ENCODE measurements at places on chromosomes 2 and 18. TPM values are rescaled to one million over a fixed set of nuclear protein-coding genes. Genes with fewer than 3 reads are reported as not detected.

- no peaks in the 10 kb centered on the region for H3K36me3 ChIP-seq
- H3K4me3 ChIP-seq = no peak overlapping the region
- H3K27ac ChIP-seq = no peak overlapping the region
- no peak for DNase-seq
- no peaks in the 10 kb centered on the region for H3K27me3 ChIP-seq
Measured at GRCh38 chr2:17426743-17427142, 91.5 kb downstream of the RAD51AP2 start.

Gene FAM124B
- total RNA-seq = 0.88 TPM

DNA sequence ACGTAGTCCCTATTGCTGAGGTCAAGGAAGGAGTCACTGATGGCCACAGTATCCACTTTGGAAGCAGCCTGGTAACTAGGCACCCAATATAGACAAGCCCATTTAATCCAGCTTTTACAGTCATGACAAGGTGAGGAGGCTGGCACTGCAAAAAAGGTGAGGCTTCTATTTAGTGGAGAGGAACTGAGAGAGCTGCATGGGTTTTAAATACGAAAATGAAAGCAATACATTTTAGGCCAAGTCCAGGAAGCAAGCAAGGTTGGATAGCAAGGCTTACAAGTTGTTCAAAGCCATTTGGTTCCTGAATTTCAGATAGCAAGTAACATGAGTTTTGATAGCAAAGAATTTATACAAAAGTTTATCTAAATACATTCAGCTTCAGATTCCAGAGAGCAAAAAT lies 80.4 kb downstream of the SGPP2 start:
- H3K27me3 ChIP-seq = no peaks in the 10 kb centered on the region
- no peak overlapping the region for H3K27ac ChIP-seq
- H3K4me3 ChIP-seq = no peak overlapping the region
- H3K36me3 ChIP-seq = no peaks in the 10 kb centered on the region

Gene POTEC
- 0.11 TPM for total RNA-seq

GRCh38 chr2:26530696-26531095 lies 52.8 kb upstream of the OTOF start:
- no peaks in the 10 kb centered on the region for H3K36me3 ChIP-seq
- no peaks in the 10 kb centered on the region for H3K27me3 ChIP-seq
- no peaks in the 10 kb centered on the region for H3K4me1 ChIP-seq
- no peak for DNase-seq
- no peak overlapping the region for H3K4me3 ChIP-seq

Gene MERTK
- total RNA-seq = 31.3 TPM

DNA sequence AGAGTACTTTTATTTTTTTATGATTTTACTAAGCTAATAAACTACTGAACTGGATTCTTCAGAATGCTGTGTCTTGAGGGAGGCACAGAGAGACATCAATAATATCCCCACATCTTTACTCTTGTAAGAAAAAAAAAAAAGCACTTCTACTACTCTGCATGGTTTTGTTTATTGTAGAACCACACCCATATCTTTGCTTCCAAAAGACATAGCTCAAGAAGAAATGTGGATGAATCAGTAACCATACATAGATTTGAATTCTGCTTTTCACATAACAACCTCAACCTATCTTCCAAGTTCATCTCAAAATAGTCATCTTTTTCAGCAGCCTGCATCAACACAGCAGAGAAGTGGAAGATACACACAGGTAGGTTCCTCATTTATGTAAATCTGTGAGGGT lies 12.2 kb upstream of the COL5A2 start:
- H3K4me3 ChIP-seq = no peak overlapping the region
- DNase-seq = no peak
- H3K27ac ChIP-seq = no peak overlapping the region
- H3K36me3 ChIP-seq = no peaks in the 10 kb centered on the region
- no peaks in the 10 kb centered on the region for H3K27me3 ChIP-seq

DNA sequence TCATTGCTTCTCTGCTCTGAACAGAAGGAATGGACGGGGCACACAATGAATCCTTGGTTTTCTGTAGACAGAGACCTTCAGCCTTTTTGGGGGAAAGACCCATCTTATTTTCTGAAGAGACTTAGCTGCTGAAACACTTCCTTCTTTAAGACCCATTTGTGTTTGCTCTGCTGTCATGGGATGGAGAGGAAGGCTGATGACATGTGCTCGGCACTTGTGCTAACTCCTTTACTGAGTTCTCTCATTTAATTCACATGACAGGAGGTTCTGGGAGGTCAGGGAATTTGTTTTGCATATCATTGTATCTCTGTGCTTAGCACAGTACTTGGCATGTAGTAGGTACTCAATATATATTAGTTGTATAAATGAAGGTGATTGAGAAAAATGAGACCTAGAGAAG lies 39.0 kb downstream of the OXER1 start:
- H3K27me3 ChIP-seq = no peaks in the 10 kb centered on the region
- peaks cover 15% of the 10 kb centered on the region for H3K4me1 ChIP-seq
- no peaks in the 10 kb centered on the region for H3K36me3 ChIP-seq

DNA sequence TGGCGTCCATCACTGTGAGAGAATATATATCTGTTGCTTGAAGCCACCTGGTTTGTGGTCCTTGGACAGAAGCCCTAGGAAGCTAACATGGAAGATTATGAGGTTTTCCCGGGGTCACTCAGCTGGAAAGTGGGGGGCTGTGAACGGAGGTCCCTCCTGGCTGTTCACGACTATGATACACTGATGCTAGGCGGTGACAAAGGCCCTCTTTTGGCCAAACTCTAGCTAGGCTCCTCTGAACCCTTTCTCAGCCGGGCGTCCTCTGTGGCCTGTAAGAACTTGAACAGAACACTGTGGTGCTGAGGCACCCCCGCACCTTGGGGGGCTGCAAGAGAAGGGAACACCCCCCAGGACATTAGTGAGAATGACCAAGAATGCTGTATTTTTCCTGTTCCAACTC lies 164.6 kb downstream of the TFCP2L1 start:
- no peak overlapping the region for H3K4me3 ChIP-seq
- H3K27ac ChIP-seq = no peak overlapping the region
- DNase-seq = no peak
- no peaks in the 10 kb centered on the region for H3K27me3 ChIP-seq
- H3K36me3 ChIP-seq = no peaks in the 10 kb centered on the region

Gene EPB41L3
- total RNA-seq = 40.4 TPM

GRCh38 chr2:230805353-230806017 lies 59.3 kb upstream of the ITM2C start:
- no peak for DNase-seq
- no peaks in the 10 kb centered on the region for H3K36me3 ChIP-seq
- no peak overlapping the region for H3K4me3 ChIP-seq
- H3K27me3 ChIP-seq = no peaks in the 10 kb centered on the region

Gene PLEKHB2
- 113 TPM for total RNA-seq

- H3K27me3 ChIP-seq = no peaks in the 10 kb centered on the region
- no peak overlapping the region for H3K4me3 ChIP-seq
- H3K27ac ChIP-seq = no peak overlapping the region
- no peak for DNase-seq
- H3K36me3 ChIP-seq = no peaks in the 10 kb centered on the region
- no peaks in the 10 kb centered on the region for H3K4me1 ChIP-seq
Measured at GRCh38 chr2:19911808-19912509, 10.2 kb upstream of the TTC32 start.

Gene ASTL
- total RNA-seq = not detected

DNA sequence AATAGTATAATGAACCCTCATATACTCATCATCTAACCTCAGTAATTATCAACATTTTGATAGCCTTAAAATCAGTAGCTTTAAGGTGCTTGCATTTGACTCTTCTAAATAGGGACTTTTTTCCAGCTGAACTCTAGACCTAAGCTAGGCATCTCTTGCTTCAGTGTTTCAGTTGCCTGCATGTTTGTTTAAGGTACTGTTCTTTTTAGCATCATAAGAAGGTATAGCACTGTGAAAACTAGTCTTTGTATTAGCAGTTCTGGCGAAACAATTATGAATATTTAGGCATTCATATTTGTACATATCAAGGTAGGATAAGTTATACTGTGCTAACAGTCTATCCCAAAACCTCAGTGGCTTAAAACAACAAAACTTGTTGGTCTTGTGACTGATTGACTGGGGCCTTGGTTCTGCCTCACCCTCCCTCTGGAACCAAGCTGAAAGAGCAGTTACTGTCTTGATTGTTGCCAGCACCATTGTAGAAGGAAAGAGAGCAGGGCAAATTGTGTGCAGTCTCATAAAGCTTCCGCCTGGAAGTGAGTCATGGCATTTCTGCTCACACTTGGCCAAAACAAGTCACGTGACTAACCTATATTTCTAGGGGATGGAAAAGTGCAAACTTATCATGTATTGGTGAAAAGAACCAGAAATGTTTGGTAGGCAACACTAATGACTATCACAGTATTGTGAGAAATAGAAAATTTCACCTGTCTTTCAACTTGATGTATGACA lies 24.3 kb downstream of the GALNT1 start:
- H3K4me1 ChIP-seq = peaks cover 4% of the 10 kb centered on the region
- no peak overlapping the region for H3K27ac ChIP-seq
- H3K27me3 ChIP-seq = no peaks in the 10 kb centered on the region
- DNase-seq = no peak
- no peaks in the 10 kb centered on the region for H3K36me3 ChIP-seq
- H3K4me3 ChIP-seq = no peak overlapping the region

Gene RMDN2
- total RNA-seq = 14.4 TPM

DNA sequence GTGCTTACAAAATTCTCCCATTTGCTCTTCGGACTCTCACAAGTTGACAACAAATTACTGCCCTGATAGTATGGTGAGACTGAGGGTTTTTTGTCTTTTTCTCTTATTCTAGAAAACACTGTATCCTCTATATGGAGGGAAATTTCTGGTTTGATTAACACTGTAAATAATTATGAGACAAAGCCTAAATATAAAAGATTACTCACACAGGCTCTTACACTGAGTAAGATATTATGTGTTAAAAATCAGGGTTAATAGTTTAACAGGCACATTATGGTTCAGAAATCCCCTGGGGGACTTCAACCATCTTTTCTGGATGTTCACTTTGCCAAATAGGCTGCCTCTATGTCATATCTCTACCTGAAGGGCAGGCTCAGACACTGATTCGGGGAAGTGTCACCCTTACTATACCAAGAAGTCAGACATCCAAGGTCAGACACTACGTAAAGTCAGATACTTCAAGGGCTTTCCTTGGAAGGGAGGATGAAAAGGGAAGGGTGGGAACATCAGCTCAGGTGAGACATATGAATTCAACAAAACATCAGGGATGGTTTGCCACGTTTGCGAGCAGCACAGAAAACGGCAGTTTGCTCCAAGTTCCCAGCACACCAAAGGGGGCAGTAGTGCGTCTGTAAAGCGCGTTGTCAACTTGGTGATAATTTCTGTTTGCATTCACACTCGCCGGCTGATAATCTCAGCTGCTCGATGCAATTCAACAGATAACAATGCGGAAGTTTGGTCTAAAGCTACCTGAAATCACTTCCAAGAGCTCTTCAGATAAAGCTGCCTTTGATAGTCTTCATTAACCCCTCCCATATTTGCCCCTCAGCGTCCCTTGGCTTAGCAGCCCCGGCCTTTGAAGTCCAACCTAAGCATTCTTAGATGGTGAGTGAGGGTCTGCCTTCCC lies 972 bp upstream of the RASGRP3 start:
- peak overlapping the region; percentile 94 for H3K27ac ChIP-seq
- peaks cover 29% of the 10 kb centered on the region for H3K4me1 ChIP-seq
- H3K4me3 ChIP-seq = peak overlapping the region; percentile 23
- peak; percentile 85 for DNase-seq
- no peaks in the 10 kb centered on the region for H3K36me3 ChIP-seq

DNA sequence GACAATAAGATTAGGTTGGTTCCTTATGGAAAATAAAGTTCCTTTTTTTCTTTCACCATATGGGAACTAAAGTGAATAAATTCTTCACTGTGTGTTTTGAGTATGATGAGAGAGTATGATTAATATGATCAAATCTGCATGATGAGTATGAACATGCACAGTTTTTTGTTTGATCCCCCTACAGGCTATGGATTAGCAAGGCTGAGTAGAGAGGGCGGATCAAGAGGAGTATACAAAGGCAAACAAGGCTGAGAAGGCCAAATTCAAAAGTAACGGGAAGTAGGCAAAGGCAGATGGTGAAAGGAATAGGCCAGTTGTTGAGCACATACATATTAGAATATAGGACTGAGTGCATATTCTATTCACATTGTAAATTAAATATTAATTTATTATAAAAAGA lies 508.2 kb downstream of the LRRTM4 start:
- no peaks in the 10 kb centered on the region for H3K27me3 ChIP-seq
- no peak for DNase-seq
- no peaks in the 10 kb centered on the region for H3K36me3 ChIP-seq
- H3K27ac ChIP-seq = no peak overlapping the region

GRCh38 chr2:113834051-113834730 lies 55.7 kb upstream of the ACTR3 start:
- H3K4me1 ChIP-seq = peaks cover 11% of the 10 kb centered on the region
- H3K36me3 ChIP-seq = no peaks in the 10 kb centered on the region
- peak overlapping the region; percentile 78 for H3K27ac ChIP-seq
- H3K4me3 ChIP-seq = no peak overlapping the region
- peak; percentile 76 for DNase-seq
- H3K27me3 ChIP-seq = no peaks in the 10 kb centered on the region

- no peaks in the 10 kb centered on the region for H3K27me3 ChIP-seq
- H3K27ac ChIP-seq = peak overlapping the region; percentile 93
- H3K4me1 ChIP-seq = peaks cover 30% of the 10 kb centered on the region
- H3K36me3 ChIP-seq = no peaks in the 10 kb centered on the region
Measured at GRCh38 chr2:46490521-46491141, 11.3 kb downstream of the TMEM247 start.

DNA sequence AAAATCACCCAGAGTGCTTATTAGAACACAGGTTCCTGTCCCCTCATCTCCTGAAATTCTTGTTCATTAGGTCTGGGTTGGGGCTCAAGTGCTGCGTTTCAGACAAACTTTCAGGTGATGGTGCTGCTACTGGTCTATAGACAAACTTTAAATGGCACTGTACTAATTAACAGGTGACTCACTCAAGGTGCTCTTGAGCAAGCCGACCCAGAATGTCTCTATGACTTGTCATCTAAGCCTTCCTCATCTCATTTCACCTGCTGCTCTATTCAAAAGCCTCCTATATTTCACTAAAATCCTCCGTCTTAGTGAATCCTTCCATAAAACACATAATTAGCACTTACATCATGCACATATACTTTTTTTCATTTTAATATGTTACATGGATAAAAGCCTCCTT lies 29.9 kb upstream of the STK39 start:
- H3K27ac ChIP-seq = no peak overlapping the region
- no peaks in the 10 kb centered on the region for H3K36me3 ChIP-seq
- DNase-seq = no peak
- H3K4me3 ChIP-seq = no peak overlapping the region
- H3K4me1 ChIP-seq = no peaks in the 10 kb centered on the region

DNA sequence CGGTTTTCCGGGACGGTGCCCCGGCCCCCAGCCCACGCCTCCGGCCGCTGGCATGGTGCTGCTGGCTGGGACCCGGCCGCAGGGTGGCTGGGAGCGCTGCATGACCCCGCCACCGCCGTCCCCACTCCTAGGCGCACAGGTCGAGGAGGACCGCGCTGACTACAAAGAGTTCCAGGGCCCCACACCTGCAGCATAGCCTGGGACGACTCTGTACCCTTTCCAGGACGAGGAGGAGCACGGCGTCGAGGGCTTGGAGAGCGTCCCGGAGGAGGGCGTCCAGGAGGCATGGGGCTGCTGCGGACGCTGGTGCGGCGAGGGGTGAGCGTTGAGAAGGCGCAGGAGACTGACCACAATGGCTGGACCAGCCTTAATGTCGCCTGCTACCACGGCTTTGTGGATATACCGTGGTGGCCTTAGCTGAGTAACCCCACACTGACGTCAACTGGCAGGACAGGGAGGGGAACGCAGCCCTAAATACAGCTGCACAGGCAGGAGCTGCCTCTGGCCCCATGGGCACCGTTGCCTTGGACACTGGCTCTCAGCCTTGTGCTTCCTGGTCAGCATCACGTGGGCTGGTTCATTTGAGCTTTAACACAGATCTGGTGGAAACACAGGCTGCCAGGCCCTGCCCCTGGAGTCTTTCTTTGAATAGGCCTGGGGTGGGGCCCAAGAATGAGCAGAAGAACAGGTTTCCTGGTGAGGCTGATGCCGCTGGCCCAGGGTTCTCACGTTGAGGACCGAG lies 40.9 kb upstream of the TRIM43B start:
- H3K4me1 ChIP-seq = peaks cover 29% of the 10 kb centered on the region
- H3K4me3 ChIP-seq = peak overlapping the region; percentile 92
- peak; percentile 57 for DNase-seq
- no peaks in the 10 kb centered on the region for H3K36me3 ChIP-seq

All from thyroid gland (tissue), 4 donors.